ENCODE measurements at places on chromosomes 13 and 19.

- no peak for DNase-seq
Observed at GRCh38 chr13:25844559-25845434, 207.0 kb downstream of the SHISA2 start.

DNA sequence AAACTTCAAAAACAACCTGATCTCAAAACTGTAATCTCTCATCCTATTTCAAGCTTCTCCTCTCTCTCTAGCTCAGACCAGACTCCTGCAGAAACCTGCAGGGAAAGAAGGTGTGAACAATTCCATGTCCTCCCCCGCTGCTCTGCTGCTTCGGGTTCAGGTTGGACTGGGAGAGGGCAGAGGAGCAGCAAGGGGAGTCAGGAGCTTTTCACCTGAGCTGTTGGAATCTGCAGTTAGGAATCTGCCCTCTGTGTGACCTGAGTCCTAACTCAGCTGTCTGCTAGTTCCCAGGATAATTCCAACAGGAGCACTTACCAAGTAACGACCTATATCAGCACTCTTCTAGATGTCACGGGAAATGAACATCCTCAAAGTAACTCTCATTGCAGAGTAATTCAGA lies 118.3 kb downstream of the DNAJC15 start:
- no peak for DNase-seq

- DNase-seq, result no peak
Observed at GRCh38 chr19:32406161-32407003, 812 bp downstream of the DPY19L3 start.

DNA sequence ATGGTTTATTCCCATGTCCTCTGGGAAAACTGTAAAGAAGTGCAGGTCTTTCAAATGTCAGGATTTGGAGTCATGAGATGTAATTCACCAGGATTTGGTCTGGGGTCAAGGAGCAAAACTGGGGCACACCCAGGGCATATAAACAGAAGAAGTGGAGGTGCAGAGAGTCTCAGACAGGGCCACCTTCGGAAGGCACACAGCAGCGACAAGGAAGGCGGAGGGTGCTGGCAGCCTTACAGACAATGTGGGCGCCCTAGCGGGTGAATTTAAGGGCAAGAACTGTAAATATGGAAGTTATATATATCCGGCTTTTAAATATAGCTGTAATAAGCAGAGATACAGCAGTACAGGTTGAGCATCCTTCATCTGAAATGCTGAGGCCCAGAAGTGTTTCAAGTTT lies 31.2 kb downstream of the DHRS12 start:
- no peak for DNase-seq

GRCh38 chr13:106281426-106281825 lies 254.0 kb downstream of the EFNB2 start:
- no peak for DNase-seq

GRCh38 chr13:36355632-36356031 lies 9.4 kb upstream of the SPART start:
- DNase-seq, result no peak

GRCh38 chr19:49128545-49129237 lies 9.3 kb downstream of the PPFIA3 start:
- no peak for DNase-seq

DNA sequence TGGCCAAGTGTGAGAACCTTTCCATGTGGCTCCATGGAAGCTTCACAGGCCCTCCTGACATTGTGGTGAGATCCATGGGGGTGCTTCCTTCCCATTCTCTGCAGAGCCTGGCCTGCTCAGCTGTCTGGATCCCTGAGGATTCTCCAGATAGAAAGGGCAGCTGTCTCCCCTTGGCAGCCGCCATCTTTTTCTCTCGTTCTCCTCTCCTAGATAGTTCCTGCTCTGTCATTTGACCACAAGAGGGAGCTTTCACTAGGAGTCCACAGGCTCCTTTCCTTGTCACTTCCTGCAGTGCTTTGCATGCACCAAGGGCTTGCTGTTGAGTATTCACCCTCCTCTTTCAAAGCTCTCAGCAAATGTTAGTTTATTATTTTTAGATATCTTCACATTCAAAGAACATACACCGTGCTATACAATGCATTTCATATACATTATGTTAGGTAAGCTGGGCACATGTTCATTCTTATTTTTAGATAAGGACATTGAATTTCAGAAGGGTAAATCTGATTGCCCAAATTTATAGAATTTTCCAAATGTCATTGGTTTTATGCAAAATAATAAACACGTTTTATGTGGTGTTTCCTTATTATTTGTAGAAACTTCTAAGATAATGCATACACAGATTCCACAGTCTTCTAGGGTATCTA lies 133.2 kb downstream of the FRY start:
- no peak for DNase-seq

GRCh38 chr19:2491130-2491801 lies 15.3 kb downstream of the GADD45B start:
- DNase-seq, result no peak

- DNase-seq, result no peak
Observed at GRCh38 chr19:49339301-49340068, 4.3 kb downstream of the CD37 start.

- no peak for DNase-seq
Observed at GRCh38 chr13:105144936-105145335, 1390.5 kb downstream of the EFNB2 start.

DNA sequence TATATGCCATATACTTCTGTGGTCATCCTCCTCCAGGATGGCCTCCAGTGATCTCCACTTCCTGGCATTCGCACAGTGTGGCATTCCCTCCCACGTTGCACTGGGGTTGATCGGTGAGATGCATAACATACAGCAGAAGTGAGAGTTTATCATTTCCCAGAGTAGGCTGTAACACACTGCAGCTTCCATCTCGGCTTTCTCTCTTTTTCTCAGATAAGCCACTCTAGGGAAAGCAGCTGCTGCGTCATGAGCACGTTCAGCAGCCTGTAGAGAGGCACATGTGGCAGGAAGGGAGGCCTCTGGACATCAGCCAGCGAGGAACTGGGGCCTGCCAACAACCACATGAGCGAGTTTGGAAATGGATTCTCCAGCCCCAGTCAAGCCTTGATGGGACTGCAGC lies 807.1 kb downstream of the DIAPH3 start:
- no peak for DNase-seq

DNA sequence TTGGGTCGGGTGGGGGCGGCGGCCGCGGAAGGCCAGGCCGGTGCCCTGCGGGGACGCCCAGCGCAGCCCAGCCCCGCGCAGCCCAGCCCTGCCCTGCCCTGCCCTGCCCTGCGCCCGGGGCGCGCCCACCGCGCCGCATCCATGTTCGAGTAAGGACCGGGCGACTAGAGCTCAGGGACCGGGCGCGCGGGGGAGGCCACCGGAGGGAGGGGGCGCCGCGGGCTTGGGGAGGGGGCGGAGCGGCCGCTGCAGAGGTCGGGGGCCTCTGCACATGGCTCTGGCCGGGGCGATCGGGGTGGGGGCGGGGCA lies 169 bp downstream of the GRAMD1A start:
- DNase-seq, result no peak

DNA sequence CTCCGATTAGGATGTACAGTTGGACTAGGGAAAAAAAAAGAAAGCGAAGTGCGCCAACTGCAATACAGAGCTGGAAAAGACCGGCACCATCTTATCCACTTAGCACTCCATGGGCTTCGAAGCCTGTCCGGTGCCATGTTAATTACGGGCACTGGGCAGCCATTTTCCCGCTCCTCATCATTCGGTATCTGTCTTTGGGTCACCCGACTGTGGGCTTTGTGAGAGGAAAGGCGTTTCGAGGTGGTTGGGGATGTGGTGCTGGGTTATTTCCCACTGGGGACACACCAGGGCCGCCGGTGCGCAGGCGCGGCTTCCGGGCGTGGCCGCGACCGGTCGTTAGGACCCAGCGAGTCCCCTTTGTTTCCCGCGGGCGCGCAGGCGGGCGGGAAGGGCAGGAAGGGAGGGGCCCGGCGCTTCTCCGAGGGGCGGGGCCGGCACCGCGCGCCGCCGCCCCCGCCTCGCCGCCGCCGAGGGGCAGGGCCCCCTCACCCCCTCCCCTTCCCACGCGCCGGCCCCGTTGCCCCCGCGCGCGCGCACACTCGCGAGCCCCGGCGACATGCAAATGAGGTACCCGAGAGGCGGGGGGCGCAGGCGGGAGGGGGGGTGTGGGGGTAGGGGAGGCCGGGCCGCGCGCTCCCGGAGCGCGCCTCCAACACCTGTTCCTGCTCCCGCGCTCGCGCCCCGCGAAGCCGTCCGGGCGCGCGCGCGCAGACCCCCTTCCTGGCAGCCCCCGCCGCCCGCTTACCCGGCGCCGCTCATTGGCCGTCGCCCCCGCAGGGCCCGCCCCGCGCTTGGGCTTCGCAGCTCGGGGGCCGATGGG lies at the start of gene ZNF524:
ZNF524 (plus strand) TSS at position 447 of the 820 bp plus-strand sequence. CDS start 1,825 bp downstream, outside the sequence.
- peak; percentile 87 for DNase-seq

DNA sequence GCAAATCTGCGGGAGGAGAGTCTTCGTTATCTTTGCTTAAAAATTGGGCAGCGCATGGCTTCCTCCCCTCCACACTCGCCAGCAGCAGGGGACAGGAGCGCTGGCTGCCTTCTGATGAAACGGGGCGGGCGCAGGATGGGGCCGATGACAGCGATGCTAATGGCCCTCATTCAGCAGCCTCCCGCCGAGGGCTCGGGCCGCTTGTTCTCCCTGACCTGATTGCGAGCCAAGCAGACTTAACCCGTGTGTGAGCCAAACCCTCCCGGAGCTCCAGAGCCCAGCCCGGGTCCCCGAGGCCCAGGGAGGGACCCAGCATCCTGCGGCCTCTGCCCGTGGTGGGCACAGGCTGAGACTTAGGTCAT lies 90.3 kb downstream of the KDM4B start:
- DNase-seq, result no peak

- no peak for DNase-seq
Observed at GRCh38 chr13:93249364-93250306, 23.0 kb downstream of the GPC6 start.

DNA sequence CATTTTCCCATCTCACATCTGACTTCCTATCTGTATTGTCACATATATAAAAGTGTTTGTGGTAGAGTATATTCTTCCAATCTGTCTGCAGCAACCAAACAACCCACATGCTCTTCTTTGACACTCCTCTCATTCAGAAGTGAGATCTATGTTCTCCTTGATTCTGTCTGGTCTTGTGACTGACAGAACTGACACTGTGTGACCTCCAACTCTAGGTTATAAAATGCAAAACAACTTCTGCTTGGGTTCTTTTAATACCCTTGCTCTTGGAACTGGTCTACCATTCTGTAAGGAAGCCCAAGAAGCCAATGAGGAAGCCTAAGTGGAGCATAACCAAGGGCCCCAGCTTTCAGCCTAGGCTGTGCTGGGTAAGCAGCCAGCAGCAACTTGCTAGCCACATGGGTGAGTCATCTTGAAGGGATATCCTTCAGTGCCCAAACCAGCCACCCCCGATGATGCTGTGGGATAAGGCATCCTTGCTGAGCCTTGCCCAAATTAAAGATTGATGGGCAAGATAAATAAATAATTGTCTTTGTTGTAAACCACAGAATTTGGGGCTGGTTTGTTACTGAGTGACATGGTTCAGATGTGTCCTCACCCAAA lies 18.4 kb upstream of the ITM2B start:
- DNase-seq, result no peak

DNA sequence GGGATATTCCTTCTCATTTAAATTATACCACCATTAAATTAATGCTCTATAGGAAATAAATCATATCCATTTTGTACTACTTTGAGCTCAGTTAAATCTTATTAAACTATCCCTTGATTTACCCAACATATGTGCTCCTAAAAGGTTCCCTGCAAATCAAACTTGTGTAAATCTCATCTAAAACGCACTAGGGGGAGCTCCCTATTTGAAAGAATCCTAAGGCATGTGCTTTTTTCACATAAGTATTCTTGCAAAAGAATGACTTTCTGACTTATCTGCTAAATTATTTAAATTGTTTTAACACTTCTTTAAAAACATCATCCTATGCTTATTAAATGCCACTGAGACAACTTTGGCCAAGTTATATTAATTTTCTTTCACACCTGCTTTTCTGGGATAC lies 7.9 kb downstream of the INTS6 start:
- DNase-seq, result no peak

GRCh38 chr13:113898391-113898790 lies 34.5 kb upstream of the GAS6 start:
- no peak for DNase-seq

- no peak for DNase-seq
Observed at GRCh38 chr19:37920591-37921450, 13.8 kb downstream of the SIPA1L3 start.

DNA sequence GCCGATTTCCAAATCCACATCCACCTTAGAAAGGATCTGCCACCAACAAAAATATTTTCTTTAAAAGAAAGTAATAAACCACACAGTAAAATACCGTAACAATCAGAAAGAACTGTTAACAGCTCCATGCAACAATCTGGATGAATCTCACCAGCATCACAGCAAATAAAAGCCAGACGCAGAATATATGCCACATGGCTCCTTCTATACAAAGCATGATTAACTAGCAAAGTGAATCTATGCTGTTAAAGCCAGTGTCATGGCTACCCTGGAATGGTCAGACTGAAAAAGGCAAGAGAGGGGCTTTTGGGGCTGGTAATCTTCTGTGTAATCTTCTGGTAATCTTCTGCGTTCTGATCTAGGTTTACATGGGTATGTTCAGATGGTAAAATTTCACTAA lies 81.3 kb downstream of the SACS start:
- DNase-seq, result no peak

- DNase-seq, result no peak
Observed at GRCh38 chr19:31545777-31546176, 196.5 kb upstream of the TSHZ3 start.

DNA sequence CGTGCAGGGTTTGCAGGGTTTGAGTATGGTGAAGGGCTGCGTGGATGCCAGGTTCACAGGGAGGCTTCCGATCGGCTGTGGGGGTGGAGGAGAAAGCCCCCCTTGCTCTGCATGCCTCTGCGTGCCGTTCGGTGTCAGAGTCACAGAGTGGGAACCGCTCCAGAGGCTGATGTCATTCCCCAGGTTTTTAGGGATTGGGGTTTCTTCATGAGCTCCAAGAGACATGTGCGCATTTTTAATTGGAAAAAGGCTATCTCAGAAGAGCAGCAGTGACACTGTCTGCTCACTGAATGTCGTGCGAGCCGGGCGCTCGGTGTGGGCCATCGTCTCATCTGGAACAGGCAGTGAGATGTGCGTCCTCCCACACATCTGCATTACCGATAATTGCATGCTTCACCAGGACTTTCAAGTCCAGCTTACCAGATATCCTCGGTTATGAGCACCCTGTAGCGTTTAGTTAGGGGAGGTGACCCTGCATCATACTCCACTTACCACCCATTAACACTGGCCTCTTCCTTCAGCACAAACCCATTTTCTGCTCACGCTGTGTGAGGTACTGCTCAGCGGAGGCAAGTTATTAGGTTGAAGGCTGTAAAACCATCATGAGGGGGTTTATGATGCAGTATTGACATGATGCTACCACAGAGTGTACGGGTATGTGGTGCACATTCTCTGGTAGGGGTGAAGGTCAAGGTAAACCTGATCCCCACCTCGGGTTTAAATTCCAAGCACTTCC lies 1.7 kb downstream of the MCF2L start:
- no peak for DNase-seq

All from T-helper 2 cell treated with Interferon-gamma antibody and Interleukin-4, amounts not matched to agents 5 μg/mL and 100 μg/mL, for 36 hours (primary cell).